AML-193 (cell line): ENCODE measurements at places on chromosomes 2 and 18.
A peak's percentile ranks its signal among the peaks of the same experiment; 100 is the strongest.

DNA sequence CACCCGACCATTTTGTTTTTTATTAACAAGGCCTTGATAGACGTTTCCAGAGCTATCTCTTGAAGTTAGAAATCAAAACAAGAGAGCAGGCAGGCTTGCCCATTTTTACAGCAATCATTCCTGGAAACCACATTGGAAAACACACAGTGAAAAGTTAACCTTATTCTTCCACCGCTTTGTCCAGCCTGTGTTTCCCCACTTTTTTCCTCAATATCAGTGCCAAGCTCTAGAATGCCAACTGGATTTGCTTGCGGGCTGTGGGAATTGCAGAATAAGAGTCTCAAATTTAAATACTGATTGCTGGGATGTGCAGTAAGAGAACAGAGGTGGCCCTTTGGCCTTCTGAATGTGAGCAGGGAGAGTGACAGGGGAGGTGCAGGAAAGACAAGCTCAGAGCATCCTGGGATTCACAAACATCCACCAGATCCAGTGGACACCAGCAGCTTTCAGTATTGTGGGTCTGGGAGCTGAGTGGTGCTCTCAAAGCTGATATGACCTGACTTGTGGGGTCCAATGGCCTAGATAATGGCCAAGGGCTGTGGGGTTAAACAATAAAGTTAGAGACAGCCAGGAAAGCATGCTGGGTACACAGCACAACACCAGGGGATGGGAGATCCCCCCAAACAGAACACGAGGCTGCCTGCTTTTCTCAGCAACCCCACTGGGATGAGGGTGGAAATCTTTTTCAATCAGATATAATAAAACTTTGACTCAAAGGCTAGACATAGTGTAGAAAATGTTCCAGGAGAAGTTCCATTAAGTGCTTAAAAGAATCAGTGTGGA is 15.5 kb downstream of the CYP1B1 start:
- no peak for DNase-seq

DNA sequence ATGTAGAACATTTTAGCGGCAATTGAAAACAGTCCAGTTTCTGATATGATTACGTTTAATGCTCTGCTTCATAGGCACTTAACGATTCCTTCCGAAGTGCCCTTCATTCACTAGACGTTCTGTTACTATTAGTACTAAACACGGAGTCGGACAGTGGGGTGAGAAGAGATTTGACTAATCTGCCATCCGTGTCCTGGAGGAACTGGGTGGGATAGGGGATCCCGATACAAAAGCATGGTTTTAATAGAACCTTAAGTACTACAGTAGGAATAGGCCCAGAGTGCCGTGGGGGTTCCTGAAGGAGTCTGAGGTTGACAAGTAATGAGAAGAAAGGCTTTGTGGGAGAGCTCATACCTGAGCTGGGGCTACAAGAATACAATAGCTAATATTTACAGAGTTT is 631 bp downstream of the MORN2 start:
- DNase-seq = no peak

GRCh38 chr2:60474301-60474700 is 79.2 kb downstream of the BCL11A start:
- no peak for DNase-seq

GRCh38 chr2:29276151-29276550 is 160.9 kb downstream of the CLIP4 start:
- DNase-seq = no peak

DNA sequence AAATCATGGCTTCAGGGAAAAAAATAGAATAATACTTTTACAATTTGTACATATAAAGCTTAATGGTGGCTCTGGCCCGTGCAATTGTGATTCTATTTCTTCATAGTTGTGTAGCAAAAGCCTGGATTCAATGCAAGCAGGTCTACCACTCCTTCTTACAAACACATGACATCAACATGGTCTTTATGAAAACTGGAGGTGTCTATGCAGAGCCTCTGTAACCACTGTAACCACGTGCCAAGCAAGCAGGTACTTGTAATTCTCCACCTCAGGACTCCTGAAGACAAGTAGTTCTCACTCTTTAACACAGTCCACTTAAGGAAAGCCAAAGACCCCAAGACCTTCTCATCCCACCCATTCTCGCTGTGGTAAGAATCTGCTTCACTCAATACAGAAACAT is 62.6 kb downstream of the METTL4 start:
- no peak for DNase-seq

DNA sequence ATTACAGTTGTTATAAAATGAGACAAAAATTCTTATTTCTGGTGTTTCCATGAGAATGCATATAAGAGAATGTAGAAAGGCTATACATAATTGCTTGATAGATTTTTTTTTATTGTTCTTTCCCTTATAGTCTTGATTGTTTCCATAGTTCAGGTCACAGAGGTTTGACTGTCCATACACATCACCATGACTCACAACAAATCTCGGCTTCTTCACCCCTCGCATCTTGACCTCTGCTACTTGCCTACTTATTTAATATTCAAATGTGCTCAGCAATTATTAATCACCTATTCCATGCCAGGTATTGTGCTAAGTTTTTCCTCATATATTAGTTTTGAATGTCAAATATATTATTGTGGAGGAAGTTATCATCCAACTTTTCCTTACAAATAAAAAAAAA is 789.6 kb downstream of the RNF144A start:
- DNase-seq = no peak

DNA sequence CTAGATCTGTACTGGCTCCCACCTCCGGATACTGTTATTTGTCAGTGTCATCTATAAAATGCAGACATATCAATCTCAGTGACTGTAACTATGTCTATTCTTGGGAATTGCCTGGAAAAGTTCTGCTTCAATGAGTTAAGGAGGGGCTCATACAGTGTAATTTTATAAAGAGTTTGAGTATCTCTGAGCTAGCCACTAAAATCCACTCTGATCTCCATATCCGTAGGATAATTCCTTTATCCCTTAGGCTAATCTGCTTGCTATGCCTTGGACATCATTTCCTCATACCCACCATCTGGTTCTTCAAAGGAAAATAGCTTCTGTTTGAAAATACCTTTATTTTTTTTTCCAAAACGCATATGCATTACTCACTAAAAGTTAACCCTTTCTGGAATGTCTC is 863.2 kb downstream of the SUCLG1 start:
- DNase-seq = no peak

- no peak for DNase-seq
Observed at GRCh38 chr2:232957657-232958090, 55.4 kb downstream of the NGEF start.

DNA sequence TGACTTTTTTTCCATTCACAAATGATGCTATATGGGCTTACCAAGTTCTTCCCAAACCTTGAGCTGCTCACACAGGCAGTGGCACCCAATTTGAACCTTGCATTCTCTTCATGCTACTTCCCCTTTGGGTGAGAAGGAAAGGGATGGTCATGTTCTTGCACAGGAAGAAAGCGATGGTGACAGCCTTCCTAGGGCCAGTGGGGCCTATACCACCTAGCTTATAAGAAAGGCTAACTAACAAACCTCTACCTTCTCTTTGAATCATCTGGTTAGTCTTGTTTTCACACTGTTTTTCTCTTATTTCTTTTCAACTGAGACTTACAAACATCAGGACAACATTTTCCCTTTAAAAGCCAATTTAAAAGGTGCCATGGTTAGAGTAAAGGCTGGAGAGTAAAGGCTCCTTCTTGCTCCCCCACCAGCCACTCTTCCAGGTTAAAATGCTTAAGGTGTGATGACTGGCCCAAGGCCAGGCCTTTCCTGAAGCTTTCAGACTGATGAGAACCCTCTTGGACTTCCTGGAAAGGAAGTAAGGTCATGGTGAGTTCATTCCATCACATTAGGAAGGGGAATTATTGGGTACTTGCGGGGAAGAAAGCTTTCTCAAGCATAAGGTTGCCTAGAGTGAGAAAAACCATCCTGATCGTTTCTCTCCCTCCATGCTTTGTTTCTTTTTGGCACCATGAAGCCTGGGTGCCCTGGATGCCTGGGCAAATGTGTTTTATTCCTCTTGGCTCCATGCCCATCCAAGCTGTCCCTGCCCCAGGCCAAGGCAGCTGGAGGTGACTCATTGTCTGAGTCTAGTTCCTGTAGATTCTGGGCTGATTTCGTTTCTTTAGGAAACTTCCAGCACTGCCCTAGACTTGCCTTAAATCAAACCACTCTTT is 41.4 kb upstream of the ITGB6 start:
- DNase-seq = no peak

DNA sequence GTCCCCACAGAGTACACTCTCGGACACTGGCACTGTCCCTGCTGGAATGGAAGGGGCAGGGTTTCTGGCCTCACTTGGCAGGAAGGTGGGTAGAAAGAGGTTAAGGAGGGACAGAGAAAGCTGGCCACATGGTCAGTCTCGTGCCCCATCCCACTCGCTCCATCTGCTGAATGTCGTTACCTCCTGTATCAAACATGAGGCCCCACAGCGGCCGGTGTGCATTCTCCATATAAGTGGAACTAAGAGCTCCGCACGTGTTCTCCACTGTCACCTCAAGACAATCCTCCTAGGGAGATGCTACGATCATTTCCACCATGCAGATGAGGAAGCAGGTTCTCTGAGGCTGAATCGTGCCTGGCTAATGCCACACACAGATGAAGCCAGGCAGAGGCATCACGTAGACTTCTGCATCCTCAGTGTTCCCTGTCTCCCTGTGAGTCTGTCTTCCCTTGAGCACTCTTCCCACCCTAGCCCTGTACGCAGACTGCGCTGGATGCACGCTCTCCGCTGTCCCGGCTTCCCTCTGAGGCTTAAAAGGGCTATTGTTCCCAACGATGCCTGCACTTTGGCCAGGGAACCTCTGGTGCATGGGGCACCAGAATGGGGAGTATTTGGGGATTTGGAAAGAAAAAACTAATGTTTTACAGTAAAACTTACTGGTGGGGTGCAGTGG is 35.1 kb downstream of the MAL start:
- DNase-seq = no peak

DNA sequence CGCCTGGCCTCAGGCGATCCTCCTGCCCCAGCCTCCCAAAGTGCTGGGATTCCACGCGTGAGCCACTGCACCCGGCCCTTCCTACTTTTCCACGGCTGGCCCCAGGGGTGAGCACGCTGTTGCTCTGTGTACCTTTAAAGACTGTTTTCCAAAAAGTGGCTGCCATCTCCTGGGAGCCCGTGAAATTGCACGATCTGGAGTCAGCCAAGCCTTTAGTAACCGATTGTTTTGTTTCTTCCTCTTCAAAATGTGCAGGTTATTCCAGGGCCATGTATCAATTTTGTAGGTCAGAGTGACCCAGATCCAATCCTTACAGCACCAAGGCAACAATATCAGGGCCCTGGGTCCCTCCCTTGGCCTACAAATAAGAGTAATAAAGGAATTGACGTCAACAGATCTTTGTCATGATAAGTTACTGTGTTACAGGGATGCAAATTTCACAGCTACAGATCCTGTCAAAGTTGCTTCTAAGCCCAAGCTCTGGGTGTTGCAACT is 135.6 kb upstream of the ZNF236 start:
- DNase-seq = peak; percentile 70

DNA sequence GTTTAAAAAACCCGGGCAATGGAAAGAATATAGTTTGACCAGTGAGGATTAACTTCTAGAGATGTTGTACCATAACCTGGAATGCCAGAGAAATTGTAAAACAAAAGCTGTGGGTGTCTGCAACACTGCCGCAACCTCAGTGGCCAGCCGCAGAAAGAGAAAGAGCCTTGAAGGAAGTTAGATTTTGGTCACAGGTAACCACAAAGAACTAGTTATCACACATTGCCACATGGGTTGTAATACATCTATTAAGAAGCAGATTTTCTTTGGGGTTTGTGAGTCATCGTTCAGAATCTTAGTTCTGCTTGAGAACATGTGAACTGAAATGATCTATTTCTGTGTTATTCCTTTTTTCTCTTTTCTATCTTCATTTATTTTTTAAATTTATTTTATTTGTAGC is 222.9 kb upstream of the AGAP1 start:
- no peak for DNase-seq
